Activated T-helper 1 cell treated with anti-CD3 and anti-CD28 coated beads, Interleukin-12 subunit alpha, Interleukin-12 subunit beta, Interleukin-2, Interleukin-4 antibody, amounts not matched to agents 30 ng/mL and 10 ng/mL and 1 ng/mL, durations not matched to agents 14 hours and 24 hours and 36 hours (primary cell): ENCODE measurements at places on chromosomes 12 and 14. TPM values are rescaled to one million over a fixed set of nuclear protein-coding genes. Genes with fewer than 3 reads are reported as not detected.

NANOG gene
- total RNA-seq: not detected in 2 replicates

GRCh38 chr14:95070748-95071435 is 86.4 kb downstream of the DICER1 start:
- no peak overlapping the region for H3K27ac ChIP-seq
- no peak for DNase-seq
- no peaks in the 10 kb centered on the region for H3K36me3 ChIP-seq
- no peak overlapping the region for H3K4me3 ChIP-seq
- no peaks in the 10 kb centered on the region for H3K4me1 ChIP-seq

VRK1 gene
- total RNA-seq: 72.1 and 79.4 TPM in 2 replicates

- no peak overlapping the region for H3K4me3 ChIP-seq
- peaks cover 8% of the 10 kb centered on the region for H3K4me1 ChIP-seq
- no peak overlapping the region for H3K27ac ChIP-seq
- no peaks in the 10 kb centered on the region for H3K36me3 ChIP-seq
Measured at GRCh38 chr12:106585521-106586277, 2.9 kb downstream of the RFX4 start.

DNA sequence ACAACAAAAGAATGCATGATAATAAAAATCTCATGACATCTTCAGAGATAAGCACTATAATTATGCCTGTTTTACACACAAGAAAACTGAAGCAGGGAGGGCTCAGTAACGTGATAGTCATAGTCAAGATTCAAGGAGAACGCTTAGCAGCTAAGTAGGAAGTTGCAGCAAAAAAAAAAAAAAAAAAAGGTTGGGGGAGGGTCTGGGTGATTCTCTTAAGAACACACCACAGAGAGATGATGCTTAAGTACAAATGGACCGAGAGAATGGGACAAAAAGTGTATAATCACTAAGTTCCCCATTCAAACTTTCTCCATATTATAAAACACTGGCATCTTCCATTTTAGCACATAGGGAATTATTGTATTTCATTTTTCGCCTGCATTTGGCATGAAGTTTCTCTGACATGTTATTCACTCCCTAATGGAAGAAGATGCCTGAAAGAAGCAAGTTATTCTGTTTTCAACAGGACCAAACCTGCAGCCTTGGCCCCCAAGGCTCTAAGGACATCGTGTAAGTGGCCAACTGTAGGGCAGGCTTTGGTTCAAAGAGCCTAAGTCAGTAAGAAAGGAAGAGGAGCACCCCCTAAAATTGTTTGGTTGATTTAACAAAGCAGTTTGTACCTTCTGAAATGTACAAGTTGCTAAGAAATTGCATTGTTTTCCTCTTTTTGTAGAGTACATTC is 142.9 kb upstream of the TMPO start:
- no peak overlapping the region for H3K27ac ChIP-seq
- no peaks in the 10 kb centered on the region for H3K36me3 ChIP-seq
- no peak for DNase-seq
- H3K4me1 ChIP-seq: peaks cover 32% of the 10 kb centered on the region

- H3K27ac ChIP-seq: no peak overlapping the region
- peaks cover 33% of the 10 kb centered on the region for H3K27me3 ChIP-seq
- DNase-seq: no peak
- no peaks in the 10 kb centered on the region for H3K36me3 ChIP-seq
- H3K4me1 ChIP-seq: no peaks in the 10 kb centered on the region
Measured at GRCh38 chr12:10012630-10013330, 2.4 kb downstream of the CLEC12B start.

DNA sequence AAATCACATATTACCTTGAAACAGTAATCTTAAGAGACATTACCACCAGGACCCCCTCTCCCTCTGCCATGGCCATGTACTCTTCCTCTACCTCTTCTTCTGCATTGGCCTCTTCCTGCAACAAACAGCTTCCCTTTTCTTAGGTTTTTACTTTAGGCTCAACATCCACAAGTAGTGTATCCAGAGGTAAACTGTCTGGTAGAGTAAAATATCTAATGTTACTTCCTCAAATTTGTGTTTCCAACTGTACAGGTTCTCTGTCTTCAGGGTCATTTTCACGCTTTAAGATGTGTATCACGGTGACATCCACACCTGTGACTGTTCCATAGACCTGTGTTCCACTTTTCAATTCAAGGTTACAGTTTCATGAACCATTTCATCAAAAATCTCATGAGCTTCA is 13.4 kb downstream of the CDK17 start:
- H3K27ac ChIP-seq: no peak overlapping the region
- H3K4me3 ChIP-seq: no peak overlapping the region
- H3K36me3 ChIP-seq: peaks cover 30% of the 10 kb centered on the region
- H3K27me3 ChIP-seq: no peaks in the 10 kb centered on the region

WNT1 gene
- 0.21 and 0.24 TPM in 2 replicates for total RNA-seq

DNA sequence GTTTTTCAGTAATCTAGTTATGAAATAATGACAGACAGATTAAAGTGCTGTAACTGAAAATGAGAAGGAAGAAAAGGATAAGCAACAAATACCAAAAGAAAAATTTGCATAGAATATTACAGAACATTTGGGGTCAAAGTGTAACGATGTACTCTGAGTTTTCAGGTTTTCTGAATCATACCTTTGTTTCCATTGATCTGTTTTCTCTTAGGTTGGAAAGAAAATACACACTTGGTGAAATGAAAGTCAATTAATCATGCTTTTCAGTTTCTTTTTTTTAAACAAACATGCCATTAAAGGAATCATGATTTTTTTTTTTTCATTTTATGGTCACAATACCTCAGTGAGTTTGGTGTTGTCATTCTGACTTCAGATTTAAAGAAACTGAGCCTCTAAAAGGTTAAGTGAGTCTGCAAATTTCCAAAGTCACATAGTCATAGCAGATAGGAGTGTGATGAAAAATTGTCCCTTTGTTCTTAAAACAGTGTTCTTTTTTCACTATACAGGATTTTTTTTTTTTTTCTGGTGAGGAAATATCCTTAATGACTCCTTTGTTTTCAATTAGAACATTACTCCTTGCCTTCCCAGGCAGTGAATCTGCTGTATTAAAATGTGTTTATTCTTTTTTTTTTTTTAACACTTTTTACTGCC is 35.9 kb upstream of the PZP start:
- peaks cover 24% of the 10 kb centered on the region for H3K4me1 ChIP-seq
- H3K27me3 ChIP-seq: peaks cover 2% of the 10 kb centered on the region
- peaks cover 3% of the 10 kb centered on the region for H3K36me3 ChIP-seq
- no peak overlapping the region for H3K4me3 ChIP-seq
- H3K27ac ChIP-seq: peak overlapping the region; percentile 59
- DNase-seq: no peak

- no peak overlapping the region for H3K27ac ChIP-seq
- no peak for DNase-seq
- peaks cover 2% of the 10 kb centered on the region for H3K27me3 ChIP-seq
- no peaks in the 10 kb centered on the region for H3K4me1 ChIP-seq
- H3K4me3 ChIP-seq: no peak overlapping the region
Measured at GRCh38 chr14:32590157-32590556, 261.1 kb downstream of the AKAP6 start.

DNA sequence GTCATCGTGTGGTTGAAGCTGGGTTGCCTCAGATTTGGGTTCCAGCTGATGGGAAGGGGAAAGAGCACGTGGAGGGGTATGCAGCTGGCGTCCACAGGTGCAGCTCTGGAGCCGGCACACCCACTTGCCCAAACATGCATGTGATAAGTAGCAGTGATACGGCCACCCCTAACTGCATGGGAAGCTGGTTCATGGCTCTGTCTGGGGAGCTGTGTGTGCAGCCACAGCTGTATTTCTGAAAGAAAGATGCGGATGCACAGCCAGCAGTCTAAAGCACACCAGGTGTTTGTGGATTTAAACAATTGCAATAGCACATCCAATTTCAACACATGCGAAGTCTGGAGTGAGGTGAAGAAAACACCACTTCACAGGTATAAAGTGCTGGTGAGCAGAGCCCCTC is 181.4 kb downstream of the EFCAB11 start:
- H3K4me1 ChIP-seq: peaks cover 17% of the 10 kb centered on the region
- no peak for DNase-seq
- no peak overlapping the region for H3K27ac ChIP-seq

- no peaks in the 10 kb centered on the region for H3K4me1 ChIP-seq
- DNase-seq: no peak
- H3K27me3 ChIP-seq: peaks cover 1% of the 10 kb centered on the region
- no peak overlapping the region for H3K27ac ChIP-seq
Measured at GRCh38 chr14:24954037-24954699, 95.8 kb downstream of the STXBP6 start.

GRCh38 chr12:92085736-92086040 is 60.0 kb downstream of the BTG1 start:
- H3K4me1 ChIP-seq: peaks cover 33% of the 10 kb centered on the region
- no peak overlapping the region for H3K4me3 ChIP-seq
- DNase-seq: no peak

DNA sequence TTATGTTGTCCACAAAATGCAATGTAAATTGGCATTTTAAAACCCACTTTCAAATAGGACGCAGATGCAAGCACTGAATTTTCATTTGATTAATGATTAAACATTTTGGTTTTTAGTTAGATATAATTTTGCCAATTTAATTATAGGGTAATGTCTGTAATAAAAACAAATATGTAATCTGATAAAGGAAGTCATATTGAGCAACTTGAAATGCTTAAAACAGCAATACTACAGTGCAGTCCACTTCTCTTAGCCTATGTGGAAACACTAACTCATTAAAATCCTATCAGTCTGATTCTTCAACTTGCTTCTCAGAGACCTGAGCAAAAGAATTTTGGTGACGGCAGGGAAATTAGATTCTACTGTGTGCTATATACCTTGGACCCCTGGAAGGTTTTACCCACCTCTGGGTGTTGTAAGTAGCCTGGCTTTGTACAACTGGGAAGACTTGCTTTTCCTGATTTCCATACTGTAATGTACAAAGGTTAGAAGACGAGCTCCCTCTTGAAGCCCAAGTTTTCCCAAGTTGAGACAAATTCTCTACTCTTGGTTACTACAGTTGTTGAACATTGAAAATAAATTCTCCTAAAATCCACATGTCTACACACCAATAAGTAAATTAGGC is 4.1 kb downstream of the TRHDE start:
- no peak for DNase-seq
- H3K36me3 ChIP-seq: no peaks in the 10 kb centered on the region
- H3K27me3 ChIP-seq: peaks cover 36% of the 10 kb centered on the region
- H3K4me3 ChIP-seq: no peak overlapping the region

DNA sequence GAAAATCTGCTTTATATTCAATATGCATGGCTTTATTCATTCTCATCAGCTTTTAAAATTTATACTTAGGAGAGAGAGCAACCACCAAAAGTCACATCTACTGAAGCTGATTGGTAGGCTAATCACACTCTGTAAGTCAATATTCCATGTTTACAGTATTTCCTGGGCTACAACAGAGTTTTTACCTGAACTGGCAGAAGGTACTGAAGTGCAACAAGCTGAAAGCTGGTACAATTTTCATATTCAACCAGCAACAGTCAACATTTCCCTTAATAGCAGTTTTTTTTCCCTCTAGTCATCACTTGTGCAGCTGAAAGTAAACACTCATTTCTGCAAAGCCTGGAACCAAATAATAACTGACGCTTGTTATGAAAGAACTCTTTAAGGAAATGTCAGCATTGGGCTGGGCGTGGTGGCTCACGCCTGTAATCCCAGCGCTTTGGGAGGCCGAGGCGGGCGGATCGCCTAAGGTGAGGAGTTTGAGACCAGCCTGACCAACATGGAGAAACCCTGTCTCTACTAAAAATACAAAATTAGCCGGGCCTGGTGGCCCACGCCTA is 12.9 kb downstream of the BRAP start:
- H3K36me3 ChIP-seq: peaks cover 23% of the 10 kb centered on the region
- no peak overlapping the region for H3K27ac ChIP-seq
- no peak overlapping the region for H3K4me3 ChIP-seq
- no peaks in the 10 kb centered on the region for H3K4me1 ChIP-seq

LRRC10 gene
- total RNA-seq: not detected in 2 replicates

- H3K36me3 ChIP-seq: peaks cover 2% of the 10 kb centered on the region
- peaks cover 38% of the 10 kb centered on the region for H3K4me1 ChIP-seq
- DNase-seq: no peak
- H3K4me3 ChIP-seq: no peak overlapping the region
- peak overlapping the region; percentile 63 for H3K27ac ChIP-seq
- no peaks in the 10 kb centered on the region for H3K27me3 ChIP-seq
Measured at GRCh38 chr12:46659032-46659650, 166.7 kb downstream of the SLC38A4 start.

LGR5 gene
- total RNA-seq: not detected in 2 replicates

DNA sequence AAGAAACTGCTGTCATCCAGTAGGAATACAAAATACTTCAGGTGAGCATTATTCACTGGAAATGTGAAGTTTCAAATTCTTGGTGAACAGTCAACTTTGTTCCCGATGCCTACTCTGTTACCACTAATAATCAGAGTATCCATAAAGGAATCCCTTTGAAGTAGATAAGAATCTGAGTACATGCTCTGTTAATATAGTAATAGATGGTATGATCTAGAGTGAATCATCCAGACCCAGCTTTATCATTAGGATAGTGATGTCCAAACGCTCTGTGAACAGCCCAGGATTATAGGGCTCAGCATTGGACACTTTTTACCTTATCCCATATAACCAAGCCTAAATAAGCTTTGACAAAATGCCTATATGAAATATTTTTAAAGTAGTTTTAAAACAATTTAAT is 33.3 kb downstream of the PPP2R3C start:
- no peak overlapping the region for H3K4me3 ChIP-seq
- H3K4me1 ChIP-seq: no peaks in the 10 kb centered on the region
- H3K27ac ChIP-seq: no peak overlapping the region

DNA sequence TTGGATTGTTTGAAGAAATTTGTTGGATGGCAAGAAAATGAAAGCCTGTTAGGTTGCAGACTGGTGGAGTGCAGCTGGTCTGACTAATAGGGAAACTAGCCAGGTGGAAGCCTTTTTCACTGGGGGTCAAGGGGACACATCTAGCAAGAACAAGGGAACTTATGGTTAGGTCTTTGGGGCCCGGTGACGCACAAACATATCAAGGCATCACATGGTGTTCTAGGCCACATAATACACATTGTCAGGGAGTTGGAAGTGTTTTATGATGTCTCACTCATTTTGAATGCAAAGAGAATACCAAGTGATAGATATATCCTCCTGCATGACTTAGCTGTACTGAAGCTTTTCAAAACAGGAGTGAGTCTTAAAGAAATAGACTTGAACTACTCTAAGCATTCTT is 351.2 kb downstream of the KCNH5 start:
- H3K27me3 ChIP-seq: no peaks in the 10 kb centered on the region
- H3K4me1 ChIP-seq: no peaks in the 10 kb centered on the region
- H3K27ac ChIP-seq: no peak overlapping the region

DNA sequence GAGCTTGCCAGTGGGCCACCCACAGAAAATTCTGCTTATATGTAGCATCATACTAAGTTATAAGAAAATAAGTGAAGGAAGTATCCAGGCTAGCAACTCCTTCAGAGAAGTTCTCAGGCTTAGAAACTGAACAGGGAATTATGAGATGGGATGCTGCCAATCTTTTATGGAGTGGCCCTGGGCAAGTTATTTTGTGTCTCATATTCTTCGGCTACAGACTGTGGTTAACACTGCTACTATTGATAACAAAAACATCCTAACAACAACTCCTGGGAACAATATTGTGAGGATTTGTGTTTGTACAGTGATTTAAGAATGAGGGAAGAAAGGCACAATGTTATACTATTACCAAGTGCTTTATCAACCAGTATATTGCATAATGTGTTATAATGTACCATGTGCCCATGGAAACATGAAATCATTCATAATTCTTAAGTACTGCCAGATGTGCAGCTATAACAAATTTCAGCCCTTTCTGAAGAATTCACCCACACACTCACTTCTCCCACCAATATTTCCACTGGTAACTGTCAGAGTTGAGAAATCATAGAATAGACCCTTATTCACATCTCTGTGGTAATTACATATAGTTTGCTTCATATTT is 113.3 kb upstream of the SOX5 start:
- no peak overlapping the region for H3K27ac ChIP-seq
- H3K4me1 ChIP-seq: no peaks in the 10 kb centered on the region
- H3K27me3 ChIP-seq: no peaks in the 10 kb centered on the region
- no peaks in the 10 kb centered on the region for H3K36me3 ChIP-seq

- H3K36me3 ChIP-seq: no peaks in the 10 kb centered on the region
- H3K27ac ChIP-seq: no peak overlapping the region
- H3K4me3 ChIP-seq: peak overlapping the region; percentile 91
Measured at GRCh38 chr12:49843876-49844437, 1.1 kb upstream of the BCDIN3D start.
